Osteocyte (in vitro differentiated cells): ENCODE measurements at places on chromosomes 7 and 10. TPM values are rescaled to one million over a fixed set of nuclear protein-coding genes. Genes with fewer than 3 reads are reported as not detected.

LLCFC1 gene
- total RNA-seq: not detected in 2 replicates

CUZD1 gene
- 0.30 and 0.81 TPM in 2 replicates for total RNA-seq

BET1 gene
- 29.3 and 32.7 TPM in 2 replicates for total RNA-seq

KCNK18 gene
- not detected in 2 replicates for total RNA-seq

MACC1 gene
- not detected in 2 replicates for total RNA-seq

CLDN15 gene
- 10.9 and 11.4 TPM in 2 replicates for total RNA-seq

DNA sequence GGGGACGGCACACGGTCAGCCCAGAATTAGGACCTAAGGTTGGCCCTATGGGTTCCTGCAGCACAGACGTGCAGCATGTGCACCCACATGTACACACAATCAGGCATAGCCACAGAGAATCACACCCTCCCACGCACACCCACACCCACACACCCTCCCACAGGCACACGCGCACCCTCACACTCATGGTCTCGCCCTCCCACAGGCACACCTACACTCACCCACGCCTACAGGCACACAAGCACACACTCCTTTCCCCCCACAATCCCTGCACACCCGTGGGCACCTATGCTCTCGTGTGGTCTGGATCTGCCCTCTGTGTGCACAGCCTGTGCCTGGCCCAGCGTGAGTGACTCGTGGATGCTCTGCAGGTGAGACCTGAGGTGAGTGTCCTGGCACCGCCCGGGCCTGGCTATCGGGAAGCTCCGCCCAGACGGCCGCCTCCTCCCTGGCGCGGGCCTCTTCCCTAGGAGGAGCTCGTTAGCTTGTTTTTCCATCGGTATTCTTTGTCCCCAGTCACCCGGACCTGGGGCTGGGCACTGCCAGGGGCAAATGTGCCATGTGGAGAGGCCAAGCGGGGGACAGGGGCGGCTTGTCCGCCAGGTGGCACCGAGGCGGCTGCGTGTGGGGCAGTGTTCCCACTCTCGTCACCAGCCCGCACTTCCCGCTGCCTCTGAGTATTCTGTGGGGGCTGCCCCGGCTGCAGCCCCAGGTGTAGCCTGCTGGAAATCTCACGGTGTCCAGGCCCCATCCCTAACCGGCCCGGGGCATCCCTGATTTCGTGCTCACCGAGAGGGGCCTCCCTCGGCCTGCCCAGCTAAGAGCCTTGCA lies 110.2 kb upstream of the FAM20C start:
- no peaks in the 10 kb centered on the region for H3K36me3 ChIP-seq
- peaks cover 25% of the 10 kb centered on the region for H3K4me1 ChIP-seq
- H3K27ac ChIP-seq: no peak overlapping the region

GRCh38 chr10:33234831-33235237 lies 99.6 kb downstream of the NRP1 start:
- H3K27me3 ChIP-seq: no peaks in the 10 kb centered on the region
- no peak overlapping the region for H3K4me3 ChIP-seq
- peak overlapping the region; percentile 83 for H3K27ac ChIP-seq
- no peak for DNase-seq
- peaks cover 49% of the 10 kb centered on the region for H3K36me3 ChIP-seq

GRCh38 chr10:71534568-71535194 lies 138.0 kb downstream of the CDH23 start:
- no peaks in the 10 kb centered on the region for H3K4me1 ChIP-seq
- no peak for DNase-seq
- no peaks in the 10 kb centered on the region for H3K36me3 ChIP-seq
- H3K4me3 ChIP-seq: no peak overlapping the region
- H3K27ac ChIP-seq: no peak overlapping the region
- H3K27me3 ChIP-seq: peaks cover 14% of the 10 kb centered on the region

GRCh38 chr7:149731207-149731955 lies 42.0 kb downstream of the ZNF467 start:
- no peak overlapping the region for H3K27ac ChIP-seq
- no peak for DNase-seq
- no peaks in the 10 kb centered on the region for H3K4me1 ChIP-seq
- H3K4me3 ChIP-seq: no peak overlapping the region
- no peaks in the 10 kb centered on the region for H3K27me3 ChIP-seq
- H3K36me3 ChIP-seq: peaks cover 38% of the 10 kb centered on the region

DNA sequence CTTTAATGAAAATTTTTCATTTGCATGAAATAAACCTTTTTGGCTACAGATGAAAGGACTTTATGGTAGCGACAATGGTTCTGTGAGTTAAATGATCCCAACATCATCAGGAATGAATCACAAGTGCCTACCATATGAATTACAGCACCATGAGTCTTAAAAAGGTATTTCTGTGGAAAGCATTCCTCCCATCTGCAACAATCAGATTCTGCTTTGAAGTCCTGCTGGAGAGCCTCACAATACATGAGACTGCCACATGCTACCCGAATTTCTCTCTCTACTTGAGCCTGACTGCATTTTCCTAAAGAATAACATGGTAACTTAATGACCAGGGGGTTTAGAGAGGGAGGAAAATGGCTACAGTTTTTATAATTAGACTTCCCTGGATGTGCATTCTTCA lies 190.3 kb downstream of the TWIST1 start:
- no peak for DNase-seq
- H3K4me1 ChIP-seq: no peaks in the 10 kb centered on the region
- no peaks in the 10 kb centered on the region for H3K27me3 ChIP-seq
- H3K27ac ChIP-seq: no peak overlapping the region
- no peak overlapping the region for H3K4me3 ChIP-seq

DNA sequence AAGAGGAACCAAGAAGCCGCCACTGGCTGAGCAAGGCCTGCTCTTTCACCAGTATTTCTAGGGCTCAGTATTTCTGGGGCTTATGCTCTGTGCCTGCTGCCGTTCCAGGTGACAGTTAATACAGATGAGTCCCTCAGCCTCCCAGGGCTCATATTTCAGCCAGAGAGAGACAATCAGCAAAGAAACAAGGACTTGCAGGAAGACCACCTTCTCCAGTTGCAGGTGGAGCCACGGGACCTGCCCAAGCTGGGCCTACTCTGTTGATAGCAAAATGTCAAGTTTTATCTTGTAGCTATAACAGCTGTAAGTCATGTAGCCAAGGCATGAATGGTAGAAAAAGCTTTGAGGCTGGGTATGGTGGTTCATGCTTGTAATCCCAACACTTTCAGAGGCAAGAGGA lies 42.7 kb downstream of the NPTX2 start:
- H3K4me3 ChIP-seq: no peak overlapping the region
- DNase-seq: no peak
- H3K36me3 ChIP-seq: no peaks in the 10 kb centered on the region
- H3K27ac ChIP-seq: no peak overlapping the region

DNA sequence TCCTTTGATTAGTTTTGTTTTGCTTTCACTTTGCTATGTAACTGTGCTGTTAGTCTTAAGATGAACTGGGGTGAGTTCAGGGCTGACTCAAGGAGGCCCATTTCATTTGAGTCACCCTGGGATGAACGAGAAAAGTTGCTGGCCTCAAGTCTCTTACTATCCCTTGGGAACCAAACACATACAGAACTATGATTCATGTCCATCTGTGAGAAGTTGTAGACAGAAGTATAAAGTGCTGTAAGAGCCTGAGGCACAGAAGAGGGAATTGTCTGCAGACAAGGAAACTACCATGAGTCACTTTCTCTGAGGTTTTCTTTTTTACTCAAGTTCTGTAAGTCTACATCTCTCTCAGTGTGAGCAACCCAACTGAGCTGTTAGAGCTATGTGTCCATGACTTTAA lies 179.8 kb upstream of the CSTF2T start:
- DNase-seq: no peak
- H3K4me1 ChIP-seq: peaks cover 24% of the 10 kb centered on the region
- no peaks in the 10 kb centered on the region for H3K36me3 ChIP-seq
- no peaks in the 10 kb centered on the region for H3K27me3 ChIP-seq
- peak overlapping the region; percentile 83 for H3K27ac ChIP-seq

GRCh38 chr7:91405092-91405788 lies 141.0 kb downstream of the FZD1 start:
- H3K27me3 ChIP-seq: peaks cover 10% of the 10 kb centered on the region
- no peak overlapping the region for H3K27ac ChIP-seq
- H3K36me3 ChIP-seq: no peaks in the 10 kb centered on the region
- H3K4me3 ChIP-seq: no peak overlapping the region
- DNase-seq: no peak

DNA sequence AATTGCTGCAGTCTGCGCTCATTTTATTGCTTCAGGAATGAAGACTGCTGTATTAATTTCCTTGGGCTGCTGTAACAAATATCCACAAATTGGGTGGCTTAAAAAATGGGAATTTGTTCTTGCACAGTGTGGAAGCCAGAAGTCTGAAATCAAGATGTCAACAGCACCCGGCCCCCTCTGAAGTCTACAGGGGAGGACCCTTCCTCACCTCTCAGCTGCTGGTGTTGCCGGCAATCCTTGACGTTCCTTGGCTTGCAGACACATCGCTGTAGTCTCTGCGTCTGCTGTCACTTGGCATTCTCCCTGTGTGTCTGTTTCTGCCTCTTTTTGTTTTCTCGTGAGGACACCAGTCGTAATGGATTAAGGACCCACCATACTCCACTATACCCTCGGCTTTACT lies 166.2 kb downstream of the PTPN20 start:
- no peaks in the 10 kb centered on the region for H3K36me3 ChIP-seq
- DNase-seq: peak; percentile 42
- no peak overlapping the region for H3K4me3 ChIP-seq
- H3K4me1 ChIP-seq: no peaks in the 10 kb centered on the region

GRCh38 chr10:17316488-17317170 lies 88.6 kb downstream of the VIM start:
- H3K4me1 ChIP-seq: no peaks in the 10 kb centered on the region
- no peak overlapping the region for H3K4me3 ChIP-seq
- peaks cover 69% of the 10 kb centered on the region for H3K27me3 ChIP-seq

GRCh38 chr7:64890761-64891362 lies 12.2 kb upstream of the ZNF273 start:
- no peaks in the 10 kb centered on the region for H3K36me3 ChIP-seq
- H3K4me3 ChIP-seq: no peak overlapping the region
- no peak overlapping the region for H3K27ac ChIP-seq
- H3K4me1 ChIP-seq: peaks cover 10% of the 10 kb centered on the region
- H3K27me3 ChIP-seq: peaks cover 41% of the 10 kb centered on the region
- DNase-seq: peak; percentile 36

- H3K27ac ChIP-seq: peak overlapping the region; percentile 82
- H3K4me3 ChIP-seq: no peak overlapping the region
- H3K4me1 ChIP-seq: peaks cover 38% of the 10 kb centered on the region
- DNase-seq: no peak
- H3K36me3 ChIP-seq: no peaks in the 10 kb centered on the region
Measured at GRCh38 chr7:17408904-17409290, 110.4 kb downstream of the AHR start.
